Motor neuron (in vitro differentiated cells): ENCODE measurements at places on chromosomes 1 and 21.

DNA sequence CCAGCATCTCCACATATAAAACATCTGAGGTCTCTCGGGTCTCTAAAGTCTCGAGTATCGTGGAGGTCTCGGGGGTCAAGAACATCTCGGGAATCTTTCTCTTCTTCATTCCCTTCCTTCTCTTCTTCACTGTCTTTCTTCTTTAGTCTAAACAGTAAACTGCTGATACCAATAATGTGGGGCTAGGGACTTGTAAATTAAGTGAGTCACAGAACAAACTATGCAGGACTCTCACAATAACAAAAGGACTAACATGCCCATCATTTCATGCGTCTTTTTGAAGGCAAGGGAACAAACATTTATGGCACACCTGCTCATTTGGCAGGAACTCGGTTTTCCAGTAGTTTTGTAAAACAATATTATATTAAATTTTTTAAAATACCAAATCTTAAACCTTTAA is 32.4 kb downstream of the PRPF38A start:
- no peak for ATAC-seq

DNA sequence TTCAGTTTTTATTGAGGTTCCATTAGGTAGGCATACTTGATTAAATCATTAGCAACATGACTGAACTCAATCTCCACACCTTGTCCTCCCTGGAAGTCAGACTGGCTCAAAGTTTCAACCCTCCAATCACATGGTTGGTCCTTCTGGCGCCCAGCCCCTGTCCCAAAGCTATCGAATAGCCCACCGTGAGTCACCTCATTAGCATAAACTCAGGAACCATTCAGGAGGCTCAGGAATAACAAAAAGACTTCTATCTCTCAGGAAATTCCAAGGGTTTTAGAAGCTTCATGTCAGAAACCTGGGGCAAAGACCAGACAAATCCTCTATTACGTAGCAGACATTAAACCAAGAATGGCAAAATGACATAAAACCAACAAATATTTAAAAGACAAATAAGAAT is 78.6 kb downstream of the RGS2 start:
- no peak for ATAC-seq

DNA sequence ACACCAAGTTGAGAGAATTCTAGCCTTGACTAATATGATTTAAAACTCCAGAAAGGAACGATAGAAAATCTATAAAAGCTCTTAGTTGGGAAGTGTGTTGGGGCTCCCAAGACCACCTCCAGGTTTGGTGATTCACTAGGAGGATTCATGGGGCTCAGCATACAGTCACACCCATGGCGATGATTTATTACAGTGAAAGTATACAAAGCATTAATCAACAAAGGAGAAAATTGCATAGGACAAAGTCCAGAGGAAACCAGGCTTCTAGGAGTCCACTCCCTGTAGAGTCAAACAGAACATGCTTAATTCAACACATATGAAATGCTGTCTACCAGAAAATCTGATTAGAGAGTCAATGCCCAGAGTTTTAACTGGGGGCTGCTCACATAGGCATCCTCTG is 4.8 kb downstream of the CDCA8 start:
- no peak for ATAC-seq

DNA sequence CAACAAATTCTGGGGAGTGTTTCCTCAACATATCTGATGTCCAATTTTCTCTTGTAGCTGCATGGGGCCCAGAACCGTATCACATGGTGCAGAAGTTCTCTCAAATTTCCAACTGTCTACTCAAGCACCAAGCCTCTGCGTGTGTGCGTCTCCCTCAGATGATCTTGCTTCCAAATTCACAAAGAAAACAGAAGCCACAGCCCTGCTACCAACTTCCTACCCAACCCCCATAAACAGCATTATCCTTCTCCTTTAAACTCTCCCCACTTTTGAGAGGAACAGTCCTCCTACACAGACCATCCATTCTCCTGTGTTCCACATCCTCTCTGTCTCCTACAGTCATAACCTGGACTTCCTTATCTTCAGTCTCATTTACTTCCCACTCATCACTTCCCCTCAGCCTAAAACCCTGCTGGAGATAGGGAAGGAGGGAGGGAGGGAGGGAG is 354.1 kb downstream of the SMYD3 start:
- ATAC-seq = no peak

- peak; percentile 85 for ATAC-seq
Measured at GRCh38 chr1:74505928-74506710, 6.3 kb downstream of the LRRC53 start.

- ATAC-seq = no peak
Measured at GRCh38 chr1:184567009-184567408, 180.2 kb downstream of the C1orf21 start.

DNA sequence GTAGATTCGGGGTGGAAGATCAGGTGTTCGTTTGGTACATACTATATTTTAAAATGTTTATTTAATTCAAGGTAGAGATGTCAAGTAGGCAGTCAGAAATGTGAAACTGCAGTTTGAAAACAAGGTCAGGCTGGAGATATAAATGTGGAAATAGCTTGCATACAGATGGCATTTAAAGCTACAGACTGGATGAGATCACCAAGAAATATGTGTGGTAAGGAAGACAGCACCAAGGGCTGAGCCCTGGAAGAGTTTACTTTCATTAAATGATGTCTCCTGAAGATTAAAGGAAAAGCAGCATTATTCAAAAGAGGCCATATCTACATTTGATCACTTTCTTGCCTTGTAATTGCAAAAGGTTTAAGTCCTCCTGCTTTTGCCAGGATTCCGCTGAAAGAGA is 271.3 kb downstream of the PTBP2 start:
- ATAC-seq = no peak

GRCh38 chr1:151594143-151594625 is 17.7 kb upstream of the SNX27 start:
- ATAC-seq = peak; percentile 90

GRCh38 chr1:46445773-46446256 is 43.8 kb upstream of the DMBX1 start:
- ATAC-seq = no peak

- no peak for ATAC-seq
Measured at GRCh38 chr1:244448279-244449036, 3.3 kb downstream of the ADSS2 start.

DNA sequence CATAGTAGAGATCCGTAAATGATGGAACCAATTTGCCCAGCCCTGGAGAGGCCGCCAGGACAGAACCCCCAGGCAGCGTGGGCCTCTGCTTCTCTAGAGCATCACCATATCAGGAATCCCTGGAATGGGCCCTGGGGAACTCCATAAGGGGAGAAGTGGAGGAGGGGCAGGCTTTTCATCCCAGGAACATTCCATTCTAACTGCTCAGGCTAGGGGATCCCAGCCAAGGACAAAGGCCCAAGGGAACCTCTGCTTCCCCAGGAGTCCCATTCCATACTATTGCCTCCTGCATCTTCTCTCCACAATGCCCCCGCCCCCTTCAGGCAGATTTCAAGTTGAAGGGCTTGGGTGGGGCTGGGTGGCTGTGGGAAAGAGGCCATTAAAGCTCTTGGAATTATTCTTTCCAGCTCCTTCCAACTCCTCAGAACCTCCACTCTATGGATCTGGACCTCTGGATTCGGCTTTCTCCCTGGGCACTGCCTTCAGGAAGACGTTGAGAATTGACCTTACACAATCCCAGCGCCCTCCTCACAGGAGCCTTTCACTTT is 6.0 kb downstream of the TRNP1 start:
- ATAC-seq = no peak

GRCh38 chr1:208159555-208160258 is 84.5 kb downstream of the PLXNA2 start:
- ATAC-seq = no peak

GRCh38 chr1:236020359-236021219 is 44.3 kb downstream of the NID1 start:
- no peak for ATAC-seq

GRCh38 chr21:21159253-21159899 is 161.2 kb downstream of the NCAM2 start:
- peak; percentile 45 for ATAC-seq

DNA sequence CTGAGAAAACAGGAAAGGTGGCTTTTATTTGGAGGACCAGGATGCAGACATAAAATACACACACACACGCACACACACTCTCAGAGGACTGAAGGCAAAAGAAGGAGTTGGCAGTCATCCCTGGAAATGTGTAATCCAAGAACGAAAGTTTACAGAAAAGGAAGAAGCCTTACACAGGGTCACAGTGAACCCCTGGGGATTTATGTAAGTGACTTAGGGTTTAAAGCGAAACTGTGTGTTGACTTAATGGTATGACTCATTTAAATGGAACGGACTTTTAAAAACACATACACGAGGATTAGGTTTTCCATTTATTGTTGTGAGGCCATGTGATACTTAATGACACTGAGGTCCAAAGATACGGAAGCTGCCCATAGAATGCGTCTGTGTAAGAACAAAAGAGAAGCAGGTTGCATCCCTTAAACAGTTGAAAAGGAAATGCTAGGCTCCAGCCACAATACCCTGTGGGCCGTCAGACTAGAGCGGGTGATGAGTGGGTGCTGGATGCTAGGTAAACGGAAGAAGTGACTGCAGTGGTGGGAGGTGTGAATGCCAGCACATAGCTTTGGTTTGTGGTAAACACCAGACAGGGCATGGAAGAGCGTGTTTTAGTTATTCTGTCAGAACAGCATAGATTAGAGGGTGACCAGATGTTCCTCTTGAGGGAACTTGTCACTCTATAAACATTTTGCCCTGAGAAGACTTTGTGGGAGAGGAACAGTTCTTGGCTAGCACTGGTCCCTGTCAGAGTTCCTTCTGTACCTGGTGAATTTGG is 21.6 kb upstream of the BCL10 start:
- ATAC-seq = no peak

GRCh38 chr21:25578056-25578961 is 29.0 kb downstream of the MRPL39 start:
- ATAC-seq = no peak

DNA sequence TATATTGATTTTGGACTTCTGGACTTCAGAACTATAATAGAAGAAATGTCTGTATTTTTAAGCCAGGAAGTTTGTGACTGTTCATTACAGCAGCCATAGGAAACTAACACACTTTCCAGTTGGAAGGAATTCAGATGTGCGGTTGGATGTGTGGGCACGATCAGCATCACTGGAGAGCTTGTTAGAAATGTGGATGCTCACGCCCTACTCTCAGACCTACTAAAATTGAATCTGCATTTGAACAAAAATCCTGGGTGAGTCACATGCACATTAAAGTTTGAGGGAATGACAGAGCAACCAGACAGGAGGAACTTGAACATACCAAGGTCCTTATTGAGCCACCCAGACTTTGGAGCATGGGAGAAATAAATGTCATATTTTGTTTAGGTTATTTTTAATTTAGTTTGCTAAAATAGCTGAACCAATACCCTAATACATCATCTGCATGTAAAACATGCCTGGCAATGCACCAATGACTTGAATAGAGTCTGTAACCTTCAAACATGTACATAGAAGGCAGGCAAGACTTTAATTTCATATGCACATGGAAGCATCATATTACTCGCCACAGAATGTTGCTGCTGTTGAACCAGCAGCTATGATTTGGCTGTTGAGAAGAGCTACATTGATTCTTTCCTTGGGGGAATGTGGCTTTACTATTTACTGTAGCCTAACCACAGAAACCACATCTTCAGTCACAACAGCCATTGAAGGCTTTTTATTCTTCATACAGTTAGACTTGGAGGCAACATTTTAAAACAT is 346.2 kb downstream of the BARHL2 start:
- ATAC-seq = no peak

- no peak for ATAC-seq
Measured at GRCh38 chr21:36184545-36184944, 27.9 kb downstream of the DOP1B start.

- ATAC-seq = no peak
Measured at GRCh38 chr1:222618880-222619596, 1.1 kb downstream of the MIA3 start.

- no peak for ATAC-seq
Measured at GRCh38 chr1:17360272-17360956, 11.6 kb upstream of the PADI6 start.

DNA sequence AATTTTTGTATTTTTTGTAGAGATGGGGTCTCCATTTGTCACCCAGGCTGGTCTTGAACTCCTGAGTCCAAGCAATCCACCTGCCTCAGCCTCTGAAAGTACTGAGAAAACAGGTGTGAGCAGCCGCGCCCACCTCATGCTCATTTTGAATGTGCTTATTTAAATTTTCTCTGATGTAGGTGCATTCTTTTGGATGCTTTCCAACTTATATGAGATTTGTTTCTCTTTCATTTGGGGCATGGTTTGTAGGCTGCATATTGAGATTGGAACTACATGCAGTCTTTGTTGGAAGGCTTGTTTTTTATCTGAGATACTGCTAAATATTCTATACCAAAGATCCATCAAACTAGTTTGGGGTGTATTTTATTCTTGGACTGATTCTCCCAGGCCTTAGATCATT is 81.0 kb upstream of the IVNS1ABP start:
- ATAC-seq = no peak

- no peak for ATAC-seq
Measured at GRCh38 chr1:226711976-226712741, 26.9 kb downstream of the ITPKB start.

DNA sequence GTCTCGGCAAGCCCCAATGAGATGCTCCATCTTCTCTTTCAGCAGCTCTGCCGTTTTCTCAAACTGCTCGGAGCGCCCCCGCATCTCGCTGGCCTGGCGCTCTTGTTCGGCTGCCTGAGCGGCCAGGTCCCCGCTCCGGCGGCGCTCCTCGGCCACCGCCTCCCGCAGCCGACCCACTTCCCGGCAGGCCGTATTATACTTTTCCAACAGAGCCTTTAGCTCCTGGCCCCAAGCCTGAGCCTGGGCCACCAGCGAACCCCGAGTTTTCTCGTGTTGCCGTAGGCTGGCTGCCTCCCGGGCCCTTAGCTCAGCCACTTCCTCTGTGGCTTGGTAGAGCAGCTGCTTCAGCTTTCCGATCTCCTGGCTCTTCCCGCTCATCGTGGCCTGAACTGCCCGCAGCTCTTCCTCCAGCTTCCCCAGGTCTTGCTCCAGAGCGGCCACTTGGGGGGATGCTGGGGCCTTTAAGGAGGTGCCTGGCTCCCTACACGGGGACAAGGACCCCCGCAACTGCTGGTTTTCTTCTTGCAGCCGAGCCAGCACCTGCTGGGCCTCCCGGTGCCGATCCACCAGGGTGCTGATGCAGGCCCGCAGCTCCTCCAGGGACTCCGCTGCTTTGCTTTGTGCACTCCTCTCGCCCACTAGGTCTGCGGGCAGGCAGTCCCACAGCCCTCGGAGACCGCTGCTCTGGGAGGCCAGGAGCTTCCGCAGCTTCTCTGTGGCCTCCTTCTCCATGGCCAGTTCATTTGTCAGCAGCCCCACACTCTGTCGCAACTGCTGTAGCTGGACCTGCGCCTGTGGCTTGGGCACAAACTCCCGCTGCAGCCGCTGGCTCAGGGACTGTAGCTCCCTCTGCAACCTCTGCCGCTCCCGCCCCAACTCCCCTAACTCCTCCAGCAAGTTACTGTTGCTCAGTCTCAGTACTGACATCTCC is 13.4 kb upstream of the PIAS3 start:
- peak; percentile 73 for ATAC-seq

GRCh38 chr1:215600867-215601266 is 33.8 kb downstream of the KCTD3 start:
- ATAC-seq = no peak

DNA sequence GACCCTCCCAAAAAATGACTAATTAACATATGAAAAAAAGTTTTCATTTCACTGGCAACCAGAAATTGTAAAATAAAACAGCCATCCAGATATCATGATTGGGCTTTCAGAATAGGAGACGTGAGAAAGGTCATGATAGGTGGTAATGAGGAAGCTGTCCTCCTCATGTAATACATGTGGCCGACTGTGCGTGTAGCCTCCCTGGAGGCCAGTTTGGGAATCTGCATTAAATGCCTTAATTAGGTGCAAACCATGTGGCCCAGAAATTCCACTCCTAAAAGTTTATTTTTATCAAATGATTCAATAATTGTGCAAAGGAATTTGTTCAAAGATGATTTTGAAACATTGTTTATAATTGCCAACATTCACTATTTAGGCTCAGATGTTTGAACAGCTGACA is 127.6 kb upstream of the C1orf105 start:
- ATAC-seq = no peak
